ENCODE measurements at places on chromosomes 16 and 17.
A peak's percentile ranks its signal among the peaks of the same experiment; 100 is the strongest.

- no peak for DNase-seq
Measured at GRCh38 chr17:59423903-59424302, 92.4 kb downstream of the YPEL2 start.

DNA sequence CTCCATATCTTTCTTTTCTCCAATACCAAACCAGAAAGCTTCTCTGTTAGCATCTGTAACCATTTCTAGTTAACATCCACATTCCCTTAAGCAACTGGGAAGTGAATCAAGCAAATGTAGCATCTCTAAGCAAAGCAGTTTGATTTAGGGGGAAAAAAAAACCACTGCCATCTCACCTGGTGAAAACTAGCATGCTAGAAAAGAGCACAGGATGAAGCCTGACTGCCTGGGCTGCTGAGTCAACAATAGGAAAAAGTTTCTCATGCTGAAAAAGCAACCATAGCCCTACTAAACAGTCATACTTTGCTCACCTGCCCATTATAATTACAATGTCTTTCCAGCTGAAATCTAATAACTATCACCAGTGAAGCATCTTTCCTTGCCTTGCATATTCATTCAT is 139.3 kb downstream of the ANKFN1 start:
- DNase-seq = no peak

DNA sequence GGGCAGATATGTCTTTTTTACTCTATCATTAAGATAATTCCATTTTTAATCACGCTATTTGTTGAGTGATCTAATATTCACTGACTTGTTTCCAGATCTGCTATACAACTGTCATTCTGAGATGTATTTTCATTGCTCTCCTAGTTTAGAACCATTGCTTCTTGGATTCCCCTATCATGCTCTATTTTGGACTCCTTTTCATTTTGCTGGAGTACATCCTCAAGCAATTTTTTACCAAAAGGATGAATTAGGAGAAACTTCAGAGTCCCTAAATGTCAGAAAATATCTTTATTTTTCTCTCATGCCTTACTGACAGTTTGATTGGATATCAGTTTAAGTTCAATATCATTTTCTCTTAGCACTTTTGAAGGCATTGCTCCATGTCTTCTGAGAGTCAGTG is 9.8 kb downstream of the MT4 start:
- DNase-seq = no peak

- DNase-seq = no peak
Measured at GRCh38 chr17:76071531-76072147, 678 bp downstream of the SRP68 start.

- no peak for DNase-seq
Measured at GRCh38 chr17:78302478-78302877, 57.4 kb downstream of the SOCS3 start.

- DNase-seq = no peak
Measured at GRCh38 chr16:11238272-11239202, 17.5 kb downstream of the SOCS1 start.

DNA sequence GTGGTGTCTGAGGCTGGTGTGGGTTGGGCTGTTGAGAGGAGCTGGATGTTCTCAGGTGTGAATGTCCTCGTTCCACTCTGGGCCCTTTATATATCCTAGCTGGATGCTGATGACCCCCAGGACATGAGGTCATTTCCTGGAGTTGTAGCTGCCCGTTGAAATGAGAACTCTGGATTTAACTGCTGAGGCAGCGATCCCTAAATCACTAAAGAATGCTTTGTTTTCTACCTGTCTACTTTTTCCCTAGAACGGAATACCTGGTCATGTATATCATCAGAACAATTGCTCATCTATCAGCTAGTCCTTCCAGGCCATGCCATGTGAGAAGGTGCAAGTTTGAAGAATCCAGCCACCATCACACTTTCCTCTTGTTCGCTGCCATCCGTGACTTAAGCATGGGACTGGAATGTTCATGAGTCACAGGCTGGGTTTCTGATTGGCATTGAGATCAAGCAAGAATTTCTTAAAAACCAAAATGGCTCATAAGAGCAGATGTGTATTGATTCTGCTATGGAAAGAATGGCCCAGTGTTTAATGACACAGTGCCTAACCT is at the start of gene KRTAP2-3:
KRTAP2-3 (minus strand) TSS at position 63 of the 553 bp plus-strand sequence. CDS start 64 bp downstream, outside the sequence.
- DNase-seq = no peak

DNA sequence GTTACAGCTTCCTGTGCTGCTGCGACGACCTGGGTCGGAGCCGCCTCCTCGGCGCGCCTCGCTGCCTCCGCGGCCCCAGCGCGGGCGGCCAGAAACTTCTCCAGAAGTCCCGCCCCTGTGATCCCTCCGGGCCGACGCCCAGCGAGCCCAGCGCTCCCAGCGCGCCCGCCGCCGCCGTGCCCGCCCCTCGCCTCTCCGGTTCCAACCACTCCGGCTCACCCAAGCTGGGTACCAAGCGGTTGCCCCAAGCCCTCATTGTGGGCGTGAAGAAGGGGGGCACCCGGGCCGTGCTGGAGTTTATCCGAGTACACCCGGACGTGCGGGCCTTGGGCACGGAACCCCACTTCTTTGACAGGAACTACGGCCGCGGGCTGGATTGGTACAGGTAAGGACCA is 746 bp downstream of the HS3ST2 start:
- DNase-seq = no peak

- peak; percentile 27 for DNase-seq
Measured at GRCh38 chr17:73820686-73821448, 176.6 kb upstream of the SDK2 start.

GRCh38 chr17:39196808-39197291 is 619 bp downstream of the CACNB1 start:
- DNase-seq = no peak

- DNase-seq = no peak
Measured at GRCh38 chr16:46790599-46791270, 40.2 kb downstream of the C16orf87 start.

- DNase-seq = no peak
Measured at GRCh38 chr17:50684612-50685333, 22.9 kb downstream of the ANKRD40 start.

- no peak for DNase-seq
Measured at GRCh38 chr17:49776551-49777300, 11.8 kb upstream of the KAT7 start.

GRCh38 chr17:41864836-41865595 is at the start of gene KLHL11:
Gene KLHL11 (minus strand): TSS chr17:41865423. CDS start chr17:41865370, 53 bp downstream.
- peak; percentile 96 for DNase-seq

DNA sequence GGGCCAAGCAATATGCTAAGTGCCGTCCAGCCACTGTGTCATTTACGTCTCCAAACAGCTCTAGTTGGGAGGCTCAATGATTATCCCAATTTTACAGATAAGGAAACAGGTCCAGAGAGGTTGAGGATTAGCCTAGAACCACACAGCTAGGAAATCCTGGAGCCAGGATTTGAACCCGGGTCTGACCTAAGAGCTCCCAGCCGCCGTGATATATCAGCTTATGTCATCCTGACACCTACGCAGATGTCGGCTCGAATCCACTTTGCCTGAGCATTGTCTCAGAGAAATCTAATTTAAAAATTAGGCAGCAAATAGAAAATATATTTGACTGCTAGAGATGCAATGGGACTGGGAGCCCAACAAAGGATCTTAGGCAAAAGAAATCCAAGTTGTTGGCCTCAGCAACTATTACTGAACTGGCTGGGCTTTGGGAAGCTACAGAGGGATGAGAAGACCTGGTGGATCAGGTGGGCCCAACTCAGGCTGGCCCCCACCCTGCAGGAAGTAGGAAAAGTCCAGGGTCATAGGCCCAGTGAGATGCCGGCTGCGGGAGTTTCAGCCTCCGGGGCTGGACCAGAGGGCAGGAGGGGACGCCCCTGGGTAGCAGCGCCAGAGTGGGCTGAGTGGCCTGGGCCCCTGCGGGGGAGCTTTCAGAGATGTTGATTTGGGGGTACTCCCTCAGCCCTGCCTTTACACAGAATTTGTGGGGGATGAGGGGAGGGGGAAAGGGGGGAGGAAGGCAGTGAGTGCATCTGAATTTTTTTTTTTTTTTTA is 35.1 kb upstream of the IL21R start:
- no peak for DNase-seq

DNA sequence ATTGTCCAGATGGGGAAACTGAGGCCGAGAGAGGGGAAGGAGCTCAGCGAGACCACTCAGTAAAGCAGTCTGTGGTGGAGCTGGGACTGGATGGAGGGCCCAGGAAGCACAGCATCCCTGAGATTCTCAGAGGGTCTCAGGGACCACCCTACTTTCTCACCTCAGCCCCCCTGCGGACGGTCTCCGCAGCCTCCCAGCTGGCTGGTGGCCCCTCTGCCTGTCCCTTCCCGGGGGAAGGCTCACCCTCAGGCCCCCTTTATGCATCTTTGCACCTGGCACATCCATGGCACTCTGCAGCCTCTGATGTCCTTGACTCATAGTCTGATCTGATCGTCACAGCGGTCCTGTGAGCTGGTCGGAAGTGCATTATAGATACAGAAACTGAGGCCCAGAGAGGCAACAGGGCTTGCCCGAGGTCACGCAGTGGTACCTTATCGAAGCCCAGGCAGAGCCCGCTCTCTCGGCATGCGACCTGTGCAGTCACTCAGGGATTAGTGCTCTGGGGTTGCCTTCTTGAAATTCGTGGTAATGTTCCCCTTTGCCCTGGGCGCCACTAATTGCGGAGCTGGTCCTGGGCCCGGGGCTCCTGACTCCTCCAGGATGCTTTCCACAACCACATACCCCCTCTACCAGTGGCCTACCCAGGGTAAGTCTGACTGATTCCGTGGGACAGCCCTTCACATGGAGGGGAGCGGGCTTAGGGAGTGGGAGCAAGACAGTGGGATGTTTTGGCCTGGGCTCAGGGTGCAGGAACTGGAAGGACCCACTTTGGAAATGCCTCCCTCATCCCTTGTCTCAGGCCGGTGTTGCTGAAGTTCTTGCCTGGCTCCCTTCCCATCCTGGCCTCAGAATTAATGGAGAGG is 24.4 kb downstream of the RAB11FIP4 start:
- no peak for DNase-seq

DNA sequence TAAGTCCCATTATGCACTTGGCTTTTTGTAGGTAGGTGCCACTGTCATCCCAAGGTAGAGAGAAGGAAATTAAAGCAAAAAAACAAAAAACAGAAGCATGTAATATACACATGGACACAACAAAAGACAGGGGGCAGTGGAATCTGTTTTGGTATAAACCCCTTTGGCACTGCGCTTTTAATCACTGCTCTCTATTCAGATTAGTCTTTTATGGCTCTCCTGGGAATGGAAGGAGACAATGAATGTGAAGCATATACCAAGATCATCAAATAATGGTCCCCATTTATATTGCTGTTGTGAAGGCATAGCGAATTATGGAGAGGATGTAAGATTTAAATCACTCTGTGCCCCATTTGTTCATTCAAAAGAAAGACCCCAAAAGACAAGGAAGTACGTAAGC is 17.4 kb downstream of the CDH11 start:
- DNase-seq = no peak

DNA sequence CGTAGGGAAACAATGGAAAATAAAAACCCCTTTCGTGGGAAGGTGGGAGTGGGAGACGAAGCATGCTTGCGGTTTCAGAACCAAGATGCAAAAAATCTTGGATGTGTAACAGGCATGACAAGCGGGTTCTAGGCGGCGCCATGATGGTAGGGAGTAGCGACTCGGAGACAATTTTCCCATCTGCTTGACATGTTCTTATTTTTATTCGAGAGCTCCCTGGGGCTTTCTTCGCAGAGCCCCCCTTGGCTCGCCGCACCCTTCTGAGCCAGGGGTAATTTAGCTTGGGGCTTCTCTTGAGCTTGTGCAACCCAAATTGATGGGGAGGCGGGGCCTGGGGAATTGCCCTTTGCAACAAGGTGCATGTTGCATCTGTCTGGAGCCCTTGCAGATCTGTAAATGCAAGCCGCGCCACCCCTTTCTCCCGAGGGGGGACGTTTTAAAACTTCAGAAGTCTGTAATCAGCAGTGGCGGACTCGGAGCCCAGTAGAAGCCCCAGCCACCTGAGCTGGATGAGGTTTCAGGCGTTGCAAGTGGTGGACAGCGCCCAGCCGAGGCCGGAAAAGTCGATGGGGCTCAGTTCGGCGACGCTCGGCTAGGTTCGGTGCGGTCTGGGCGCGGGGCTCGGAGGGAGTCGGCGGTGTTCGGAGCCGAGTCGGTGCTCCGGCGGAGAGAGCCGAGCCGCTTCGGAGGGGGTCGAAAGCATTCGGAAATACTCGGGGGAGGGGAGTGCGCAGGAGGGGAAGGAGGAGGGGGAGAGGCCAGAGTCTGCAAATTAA is 2.9 kb downstream of the GNAO1 start:
- DNase-seq = peak; percentile 97

- no peak for DNase-seq
Measured at GRCh38 chr17:80781211-80781610, 210.4 kb upstream of the CHMP6 start.

DNA sequence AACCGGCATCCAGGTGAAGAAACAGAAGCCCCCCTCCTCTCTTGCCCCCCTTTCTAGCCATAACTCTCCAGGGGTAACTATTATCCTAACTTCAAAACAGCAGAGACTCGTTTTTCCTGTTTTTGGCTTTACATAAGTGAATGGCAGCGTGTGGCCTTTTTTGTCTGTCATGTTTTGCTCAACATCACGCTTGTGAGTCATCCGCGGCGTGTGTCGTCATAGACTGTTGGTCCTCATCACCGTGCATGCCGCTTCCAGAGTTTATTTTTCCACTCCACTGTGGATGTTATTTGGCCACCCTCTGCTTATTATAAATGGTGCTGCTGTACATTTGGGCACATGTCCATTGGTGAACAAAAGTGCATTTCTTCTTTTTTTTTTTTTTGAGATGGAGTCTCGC is 52.6 kb downstream of the ERN1 start:
- DNase-seq = no peak

DNA sequence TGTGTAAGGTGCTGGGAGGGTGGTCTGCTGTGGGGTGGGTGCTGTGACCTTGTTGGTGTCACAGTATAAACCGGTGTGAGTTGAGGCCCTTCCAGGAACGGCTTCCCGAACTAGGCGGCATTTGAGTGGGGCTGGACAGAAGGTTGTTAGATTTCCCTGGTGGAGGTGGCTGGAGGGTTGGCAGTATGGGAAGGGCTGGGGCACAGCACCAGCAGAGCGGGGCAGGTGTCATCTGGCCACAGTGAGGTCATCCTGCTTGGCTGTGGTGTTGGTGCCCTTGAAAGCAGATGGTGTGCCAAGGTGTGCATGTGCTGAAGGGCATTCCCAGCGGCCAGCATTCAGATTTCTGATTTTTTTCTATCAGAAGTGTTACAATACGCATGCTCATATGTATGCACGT is 28.1 kb downstream of the BANP start:
- DNase-seq = no peak

DNA sequence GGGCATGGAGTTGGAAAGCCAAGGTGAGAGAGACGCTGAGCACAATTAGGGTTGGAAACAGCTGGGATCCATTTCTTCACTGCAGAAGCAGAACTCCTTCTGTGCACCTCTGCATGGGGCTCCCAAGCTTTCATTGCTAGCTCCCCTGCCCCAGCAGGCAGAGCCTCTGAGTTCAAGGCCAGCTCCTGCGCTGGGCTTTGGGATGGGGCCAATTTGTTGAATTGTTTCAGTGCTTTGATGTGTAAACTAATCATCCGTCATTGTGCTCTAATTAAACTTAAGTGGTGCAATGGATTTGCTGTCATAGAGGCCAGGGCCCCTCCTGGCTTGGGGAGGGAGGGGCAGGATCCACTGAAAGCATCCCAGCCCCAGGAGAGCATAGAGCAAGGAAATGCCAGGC is 13.5 kb upstream of the LYRM9 start:
- DNase-seq = no peak
